Right forelimb (tissue), 1 donor: ENCODE measurements at places on chromosomes 12 and 14.

DNA sequence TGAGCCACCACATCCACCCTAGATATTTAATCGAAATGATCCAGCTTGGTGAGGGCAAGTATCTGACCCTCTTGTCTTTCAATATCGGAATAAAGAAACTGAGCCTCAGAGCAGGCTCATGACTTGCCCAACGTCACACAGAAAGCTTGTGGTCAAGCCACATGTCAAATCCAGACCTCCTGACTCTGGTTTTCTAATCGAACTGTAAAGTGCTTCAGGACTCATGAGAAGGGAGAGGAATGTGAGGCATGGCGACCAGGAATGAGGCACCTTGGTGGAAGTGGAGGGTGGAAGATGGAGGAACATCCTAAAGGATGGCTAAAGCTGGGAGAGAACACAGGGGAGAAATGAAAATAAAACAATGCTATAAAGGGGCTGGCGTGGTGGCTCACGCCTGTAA, 27.9 kb upstream of the SPPL3 start:
- no peak for DNase-seq

GRCh38 chr12:24751181-24751580, 197.7 kb downstream of the BCAT1 start:
- DNase-seq = no peak

DNA sequence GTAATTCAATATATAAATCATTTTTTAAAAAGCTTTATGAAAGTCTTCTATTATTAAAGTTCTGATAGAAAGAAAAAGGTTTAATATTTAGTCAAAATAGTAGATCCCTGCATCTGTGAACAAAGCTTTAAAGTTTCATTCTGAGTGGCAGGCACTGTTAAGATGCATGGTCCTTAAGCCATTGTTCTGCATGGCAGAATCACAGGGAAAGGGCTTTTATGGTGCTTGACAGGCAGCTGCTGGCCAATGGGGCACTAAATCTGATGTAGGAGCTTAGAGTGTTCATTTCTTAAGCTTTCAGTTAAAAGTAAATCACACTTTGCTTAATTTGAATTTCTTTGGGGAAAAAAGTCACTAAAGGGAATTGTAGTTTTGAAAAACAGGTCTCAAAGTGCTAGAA, 148.2 kb downstream of the PLEKHA5 start:
- DNase-seq = no peak

GRCh38 chr12:124026755-124027745, 54.0 kb downstream of the ZNF664 start:
- no peak for DNase-seq

DNA sequence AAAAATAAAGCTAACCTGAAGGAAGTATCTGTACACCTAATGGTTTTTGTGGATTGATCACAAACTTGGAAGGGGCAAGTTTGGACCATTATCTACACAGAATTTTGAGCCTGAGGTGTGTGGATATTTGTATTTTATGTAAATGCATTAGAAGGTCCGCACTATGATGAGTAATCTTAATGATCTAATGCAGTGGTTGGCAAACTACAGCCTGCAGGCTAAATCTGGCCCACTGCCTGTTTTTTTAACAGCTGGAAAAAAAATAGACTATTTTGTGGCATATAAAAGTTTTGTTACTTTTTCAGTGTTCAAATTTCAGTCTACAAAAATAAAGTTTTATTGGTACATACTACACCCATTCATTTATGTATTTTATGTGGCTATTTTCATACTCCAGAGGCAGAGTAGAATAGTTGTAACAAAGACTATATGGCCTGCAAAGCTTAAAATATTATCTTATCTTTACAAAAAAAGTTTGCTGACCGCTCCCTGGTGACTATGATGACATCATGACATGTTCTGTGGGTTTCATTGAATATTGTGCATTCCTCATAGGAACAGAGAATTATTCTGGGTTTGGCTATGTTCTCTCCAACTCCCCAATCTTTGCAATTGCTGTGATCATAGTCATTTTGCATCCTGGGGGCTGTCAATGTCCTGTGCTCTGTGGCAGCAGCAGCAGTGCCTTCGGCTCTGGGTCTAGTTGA, 962.6 kb upstream of the FBXO33 start:
- DNase-seq = no peak

GRCh38 chr12:28457785-28458184, 267.5 kb downstream of the CCDC91 start:
- DNase-seq = no peak

GRCh38 chr14:77918448-77918847, 118.5 kb downstream of the ADCK1 start:
- no peak for DNase-seq
